ENCODE measurements at places on chromosomes 1 and 21. TPM values are rescaled to one million over a fixed set of nuclear protein-coding genes. Genes with fewer than 3 reads are reported as not detected.

The CFAP107 gene
- not detected for total RNA-seq

The LRRC71 gene
- not detected for total RNA-seq

The CDK11B gene
- 11.3 TPM for total RNA-seq

The NBPF20 gene
- total RNA-seq, result 2.5 TPM

The SDC3 gene
- total RNA-seq, result 11.3 TPM

The UMODL1 gene
- total RNA-seq, result not detected

The TCHHL1 gene
- total RNA-seq, result not detected

The CD164L2 gene
- not detected for total RNA-seq

The ANKRD65 gene
- 0.15 TPM for total RNA-seq

The HPCAL4 gene
- total RNA-seq, result not detected

The FCER1G gene
- total RNA-seq, result not detected

The GJA5 gene
- total RNA-seq, result 37.3 TPM

GRCh38 chr1:248924696-248925532, 18.9 kb downstream of the PGBD2 start:
- DNase-seq, result peak; percentile 68

DNA sequence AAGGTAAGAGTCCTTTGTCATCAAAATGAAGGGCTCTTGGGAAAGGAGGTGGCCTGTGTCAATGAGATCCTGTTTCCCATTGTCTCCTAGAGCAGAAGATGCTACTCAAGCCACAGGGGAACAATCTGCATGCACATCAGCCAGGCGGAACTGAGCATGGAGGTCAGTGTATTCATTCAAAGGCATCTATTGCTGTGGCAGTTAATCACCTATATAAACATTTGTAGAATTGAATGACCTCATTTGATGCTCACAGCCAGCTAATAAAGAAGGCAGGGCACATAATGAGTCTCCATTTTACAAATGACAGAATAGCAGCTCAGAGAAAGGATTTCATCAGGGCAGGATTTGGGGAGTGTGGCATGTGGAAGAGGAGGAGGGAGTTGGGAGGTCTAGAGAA, 5.7 kb upstream of the FYB2 start:
- no peak for DNase-seq

- no peak for DNase-seq
These were observed 35.7 kb upstream of the FAM163A start for GRCh38 chr1:179707406-179707805.

DNA sequence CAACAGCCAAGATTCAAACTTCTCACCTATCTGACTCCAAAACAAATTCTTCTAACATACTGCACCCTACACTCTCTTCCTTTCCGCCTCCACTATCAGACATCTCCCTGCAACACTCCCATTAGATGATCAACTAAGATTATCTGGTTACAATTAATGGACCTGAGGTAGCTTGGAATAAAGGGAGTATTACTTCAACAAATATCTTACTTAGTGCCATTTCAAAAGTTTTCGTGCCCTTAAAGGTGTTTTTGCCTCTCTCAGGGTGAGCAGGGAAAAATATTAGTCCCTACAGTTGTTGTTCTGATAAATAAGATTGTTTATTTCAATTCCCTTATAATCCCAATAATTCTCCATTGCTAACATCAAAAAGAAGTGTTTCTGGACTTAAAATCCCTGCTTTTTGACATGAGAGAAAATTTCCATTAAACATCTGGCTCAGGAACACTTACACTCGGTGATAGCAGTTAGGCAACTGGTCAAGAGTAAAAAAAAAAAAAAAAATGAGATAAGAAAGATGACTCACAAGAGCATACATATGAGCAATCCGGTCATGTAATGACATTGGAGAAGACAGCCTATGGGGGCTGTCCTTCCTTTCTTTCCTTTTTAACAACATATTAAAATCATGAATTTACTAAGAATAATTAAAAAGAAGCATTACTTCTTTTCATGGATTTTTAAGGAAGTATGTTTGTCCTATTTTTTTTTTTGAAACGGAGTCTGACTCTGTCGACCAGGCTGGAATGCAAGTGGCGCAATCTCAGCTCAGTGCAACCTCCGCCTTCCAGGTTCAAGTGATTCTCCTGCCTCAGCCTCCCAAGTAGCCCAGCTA, 7.6 kb downstream of the RSBN1 start:
- peak; percentile 46 for DNase-seq

GRCh38 chr1:151720554-151720953, 768 bp upstream of the RIIAD1 start:
- DNase-seq, result no peak

GRCh38 chr1:159933347-159933746, 8.0 kb upstream of the TAGLN2 start:
- no peak for DNase-seq

- DNase-seq, result no peak
These were observed 96.6 kb upstream of the RUNX1 start for GRCh38 chr21:35145626-35146233.

DNA sequence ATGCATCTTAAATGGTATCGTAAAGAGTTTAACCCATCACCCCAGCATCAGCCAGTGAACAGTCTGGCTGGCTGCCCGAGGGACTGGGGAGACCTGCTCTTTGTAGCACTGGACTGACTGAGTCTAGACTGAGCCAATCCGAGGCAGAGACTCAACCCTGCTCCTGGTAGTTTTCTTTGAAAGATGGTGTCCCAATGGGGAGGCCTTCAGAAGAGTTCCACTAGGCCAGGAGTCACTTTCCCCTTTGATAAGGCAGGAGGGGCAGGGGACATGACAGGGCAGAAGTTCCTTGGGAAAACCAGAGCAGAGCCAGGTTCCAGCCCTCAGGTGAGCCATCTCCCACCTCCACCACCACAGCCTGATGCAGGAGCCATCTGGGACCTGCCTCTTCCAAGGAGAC, 203.5 kb downstream of the CAMTA1 start:
- no peak for DNase-seq

- peak; percentile 91 for DNase-seq
These were observed 11.2 kb upstream of the CAPN2 start for GRCh38 chr1:223700942-223701637.

GRCh38 chr1:35278886-35279554, 10.5 kb downstream of the ZMYM4 start:
- no peak for DNase-seq

- DNase-seq, result no peak
These were observed 34.7 kb downstream of the CRB1 start for GRCh38 chr1:197302775-197303174.

DNA sequence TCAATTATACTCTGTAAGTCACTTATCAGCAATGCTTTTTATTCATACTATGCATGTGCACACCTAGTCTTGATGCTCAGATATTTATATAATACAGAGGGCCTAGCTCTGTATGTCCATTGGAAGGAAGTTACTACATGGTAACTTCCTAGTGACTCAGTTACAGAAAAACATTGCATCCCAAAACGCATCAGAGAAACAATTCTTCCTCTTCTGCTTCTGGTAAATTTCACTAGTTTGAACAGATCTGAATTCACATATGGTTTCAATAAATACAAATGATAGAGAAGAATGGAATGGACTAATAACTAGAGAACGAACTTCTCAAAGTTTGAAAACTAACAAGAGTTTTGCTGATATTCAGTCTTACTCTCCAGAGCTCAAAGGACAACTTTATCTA, 811.3 kb upstream of the ADGRL2 start:
- no peak for DNase-seq

GRCh38 chr1:169466259-169467230, 19.2 kb downstream of the SLC19A2 start:
- peak; percentile 38 for DNase-seq

DNA sequence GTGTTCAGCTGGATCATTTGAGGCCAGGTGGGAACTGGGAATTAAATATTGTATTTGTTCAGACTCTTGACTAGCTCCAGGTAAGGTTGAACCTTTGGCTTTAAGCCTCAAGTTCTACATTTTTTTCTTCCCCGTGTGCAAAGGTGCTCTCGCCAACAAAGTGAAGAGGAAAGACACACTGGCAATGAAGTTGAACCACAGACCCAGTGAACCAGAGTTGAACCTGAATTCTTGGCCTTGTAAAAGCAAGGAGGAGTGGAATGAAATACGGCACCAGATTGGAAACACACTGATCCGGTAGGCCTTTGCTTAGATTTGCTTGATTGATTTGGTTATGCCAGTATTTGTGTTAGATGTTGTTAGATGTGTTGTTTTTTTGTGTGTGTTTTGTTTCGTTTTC, 25.5 kb upstream of the RCC1 start:
- DNase-seq, result no peak

GRCh38 chr1:45395051-45395450, 54.8 kb upstream of the MUTYH start:
- no peak for DNase-seq

- DNase-seq, result no peak
These were observed 114.4 kb upstream of the TNR start for GRCh38 chr1:175857756-175858155.

DNA sequence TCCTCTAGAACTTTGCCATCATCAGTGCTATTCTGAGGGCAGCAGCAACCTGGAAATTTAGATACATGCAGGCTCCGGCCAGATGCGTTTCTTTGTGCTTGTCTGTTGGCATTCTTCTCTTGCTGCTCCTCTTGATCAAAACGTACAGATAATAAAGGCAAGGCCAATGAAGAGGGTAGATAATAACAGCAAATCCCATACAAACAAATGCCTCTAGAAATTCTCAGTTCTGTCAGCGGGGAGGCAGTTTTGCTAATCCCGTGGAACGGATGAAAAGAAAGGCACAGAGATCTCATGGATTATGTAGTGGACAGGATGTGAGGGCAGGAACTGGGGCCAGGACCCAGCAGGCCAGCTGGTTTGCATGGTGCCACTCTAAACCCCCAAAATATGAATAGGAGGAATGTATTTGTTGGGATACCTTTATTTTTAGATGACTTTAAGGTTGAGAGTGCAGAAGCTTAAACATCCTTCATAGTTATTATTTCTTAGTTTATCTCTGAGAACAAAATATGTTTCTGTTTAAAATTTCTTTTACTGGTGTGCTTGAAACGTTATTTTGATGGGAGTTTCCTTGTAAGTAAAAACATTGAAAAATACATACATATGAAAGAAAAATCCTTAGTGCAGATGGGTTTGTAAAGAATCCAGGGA, 1.5 kb downstream of the ITSN1 start:
- DNase-seq, result no peak

DNA sequence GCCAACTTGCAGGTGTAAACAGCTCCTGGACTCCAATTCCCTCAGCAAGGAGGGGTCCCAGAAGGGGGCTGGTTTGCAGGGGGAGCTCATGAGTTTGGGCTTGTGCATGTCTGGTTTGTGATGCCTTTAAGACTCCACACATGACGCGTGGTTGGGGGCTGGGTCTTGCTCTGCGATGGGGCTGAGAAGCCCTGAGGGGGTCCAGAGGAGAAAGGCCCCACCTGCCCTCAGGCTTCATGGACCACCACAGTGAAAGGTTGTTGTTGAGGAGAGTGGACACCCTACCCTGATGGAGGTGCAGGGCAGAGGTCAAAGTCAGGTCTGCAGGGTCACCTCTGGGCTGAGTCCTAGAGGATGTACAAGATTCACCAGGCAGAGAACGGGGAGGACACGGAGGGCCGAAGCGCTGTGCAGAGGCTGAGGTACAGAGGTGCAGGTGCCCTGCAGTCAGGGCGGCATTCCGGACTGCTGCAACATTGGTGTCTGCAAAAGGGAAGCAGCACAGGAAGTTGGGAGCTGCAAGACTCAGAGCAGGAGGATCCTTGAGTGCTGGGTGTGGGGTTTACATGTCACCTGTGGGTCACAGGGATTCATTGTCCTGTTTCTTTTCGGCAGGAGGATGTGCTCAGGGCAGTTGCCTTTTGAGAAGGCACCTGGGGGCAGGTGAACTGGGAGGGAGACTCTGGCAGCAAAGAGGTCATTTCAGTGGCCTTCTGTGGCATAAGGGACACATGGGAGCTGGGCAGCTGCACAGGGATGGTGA, 399.4 kb downstream of the PTPRU start:
- no peak for DNase-seq

DNA sequence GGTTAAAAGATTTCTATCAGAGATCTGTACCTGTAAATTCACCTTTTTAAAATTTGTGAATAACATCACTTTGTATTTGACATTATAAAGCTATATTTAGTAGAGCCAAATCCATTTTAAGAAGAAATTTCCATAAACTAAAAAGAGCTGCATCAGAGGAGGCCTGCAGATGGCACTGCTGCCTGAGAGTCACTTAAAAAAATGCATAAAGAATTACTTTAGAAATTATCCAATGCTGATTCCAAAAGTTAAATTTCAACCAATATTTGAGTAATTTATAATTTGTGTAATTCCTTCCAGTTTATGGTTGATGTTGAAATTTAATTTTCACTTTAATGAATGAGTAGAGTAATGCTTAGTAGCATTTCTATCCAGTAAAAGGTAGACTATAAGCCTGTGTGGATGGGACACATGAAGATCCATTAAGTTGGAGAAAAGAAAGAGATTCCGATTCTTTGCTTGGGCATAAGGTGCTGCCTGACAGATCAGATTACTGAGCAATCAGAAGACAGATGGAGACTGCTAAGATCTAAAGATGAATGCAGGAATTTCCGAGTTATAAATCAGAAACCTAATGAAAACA, 20.7 kb upstream of the RPE65 start:
- DNase-seq, result no peak

DNA sequence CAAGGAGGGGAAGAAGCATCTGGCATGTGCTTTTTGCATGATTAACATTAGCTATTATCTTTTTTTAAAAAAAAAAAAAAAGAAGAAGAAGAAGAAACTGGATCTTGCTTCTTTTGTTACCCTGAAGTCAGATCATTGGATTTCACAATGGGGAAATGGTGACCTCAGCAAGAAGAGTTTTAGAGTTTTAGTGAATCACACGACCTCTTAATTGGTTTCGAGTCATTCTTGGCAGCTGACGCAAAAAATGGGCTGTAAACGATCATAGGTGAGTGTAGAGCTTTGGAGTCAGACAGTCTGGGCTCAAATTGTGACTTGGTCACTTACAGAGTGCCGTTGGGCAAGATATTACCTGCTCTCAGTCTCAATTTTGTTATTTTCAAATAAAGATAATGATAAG, 33.3 kb upstream of the PGBD5 start:
- no peak for DNase-seq

GRCh38 chr1:75954586-75954985, 22.4 kb upstream of the ASB17 start:
- no peak for DNase-seq

GRCh38 chr1:183753464-183753891, 51.4 kb upstream of the RGL1 start:
- no peak for DNase-seq

DNA sequence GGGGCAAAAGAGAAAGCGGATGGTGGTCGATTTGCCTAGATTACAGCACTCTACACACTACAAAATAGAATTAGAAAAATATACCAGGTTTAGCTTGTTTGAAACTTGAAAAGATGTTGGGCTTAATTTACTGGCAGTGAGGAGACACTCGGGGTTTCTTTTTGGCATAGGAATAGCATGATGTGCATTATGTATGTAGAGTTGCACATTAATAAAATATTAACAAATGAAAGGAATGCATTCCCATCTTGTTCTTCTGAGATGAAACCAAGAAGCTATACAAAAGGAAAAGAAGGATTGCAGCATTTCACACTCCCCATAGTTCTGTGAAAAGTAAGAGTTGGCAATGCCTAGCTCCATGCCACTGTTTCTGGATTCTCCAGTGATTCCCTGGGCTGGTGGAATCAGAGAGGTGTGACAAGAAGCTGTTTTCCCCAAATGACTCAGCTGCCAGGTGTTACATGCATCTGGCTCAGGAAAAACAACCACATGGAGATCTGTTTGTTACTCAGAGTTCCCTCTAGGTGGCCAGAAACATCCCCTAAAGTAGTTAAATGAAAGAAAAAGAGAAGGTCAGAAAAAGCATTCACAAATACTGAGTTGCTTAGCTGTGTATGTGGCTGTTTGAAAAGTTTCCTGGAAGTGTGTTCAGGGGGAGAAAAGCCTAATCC, 115.6 kb downstream of the UCK2 start:
- no peak for DNase-seq
